Left kidney (tissue), 8 donors: ENCODE measurements at places on chromosomes 13 and 19.

GRCh38 chr19:49441210-49441959 is at the start of gene SLC17A7:
TSS of gene SLC17A7 (minus strand) at chr19:49441527. CDS start at chr19:49441379, 148 bp downstream.
- no peak for DNase-seq

- DNase-seq = no peak
Observed at GRCh38 chr13:91878491-91878890, 480.1 kb downstream of the GPC5 start.

GRCh38 chr19:2716275-2716650 is 4.9 kb downstream of the DIRAS1 start:
- DNase-seq = no peak

GRCh38 chr19:17405250-17406045 is at the start of gene BST2:
TSS of gene BST2 (minus strand) at chr19:17405630. CDS start at chr19:17405575, 55 bp downstream.
- no peak for DNase-seq

- no peak for DNase-seq
Observed at GRCh38 chr13:28117689-28118377, 17.5 kb upstream of the FLT3 start.

DNA sequence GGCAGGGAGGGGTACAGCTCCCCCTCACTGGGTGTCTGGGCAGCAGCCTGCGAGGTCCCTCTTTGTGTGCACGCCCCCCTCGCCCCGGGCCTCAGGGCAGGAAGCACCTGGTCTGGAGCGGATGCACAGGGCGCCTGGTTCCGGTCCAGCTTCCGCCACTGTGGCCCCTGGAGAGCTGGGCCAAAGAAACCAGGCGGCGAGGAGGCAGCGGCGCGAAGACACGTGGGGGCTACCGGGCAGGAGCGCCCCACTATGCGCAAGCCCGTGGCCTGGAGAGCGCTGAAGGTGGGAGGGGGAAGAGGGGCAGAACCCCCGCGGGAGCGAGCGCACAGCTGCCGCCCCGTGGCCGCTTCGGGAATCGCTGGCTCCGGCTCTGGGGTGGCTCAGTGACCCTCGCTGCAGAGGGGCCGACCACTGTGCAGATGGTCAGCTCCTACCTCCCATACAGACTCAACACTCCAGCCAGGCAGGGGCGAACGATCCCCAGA is 1.7 kb upstream of the LYL1 start:
- no peak for DNase-seq

- peak; percentile 24 for DNase-seq
Observed at GRCh38 chr19:50580970-50581634, 12.9 kb upstream of the LRRC4B start.

DNA sequence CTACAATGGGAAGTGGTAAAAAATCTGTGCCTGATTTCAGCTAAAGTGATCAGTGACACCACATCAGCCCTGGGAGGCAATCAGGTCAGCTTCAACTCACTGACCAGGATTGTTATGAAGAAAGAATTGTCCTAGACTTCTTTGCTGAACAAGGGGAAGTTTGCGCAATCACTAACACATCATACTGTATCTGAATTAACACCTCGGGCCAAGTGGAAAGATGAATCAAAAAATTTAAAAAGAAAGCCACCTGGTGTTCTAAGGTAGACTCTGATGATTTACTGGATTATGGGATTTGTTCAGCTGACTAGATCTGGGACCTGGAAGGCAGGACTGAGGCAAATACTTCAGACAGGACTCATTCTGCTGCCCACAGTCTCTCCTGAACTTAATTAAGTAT is 161.8 kb downstream of the DIAPH3 start:
- no peak for DNase-seq

- DNase-seq = no peak
Observed at GRCh38 chr13:101773062-101773461, 320.6 kb downstream of the ITGBL1 start.

- peak; percentile 55 for DNase-seq
Observed at GRCh38 chr19:28443361-28443760, 769.6 kb downstream of the UQCRFS1 start.

GRCh38 chr19:47758443-47758804 is 13.1 kb downstream of the NOP53 start:
- no peak for DNase-seq

DNA sequence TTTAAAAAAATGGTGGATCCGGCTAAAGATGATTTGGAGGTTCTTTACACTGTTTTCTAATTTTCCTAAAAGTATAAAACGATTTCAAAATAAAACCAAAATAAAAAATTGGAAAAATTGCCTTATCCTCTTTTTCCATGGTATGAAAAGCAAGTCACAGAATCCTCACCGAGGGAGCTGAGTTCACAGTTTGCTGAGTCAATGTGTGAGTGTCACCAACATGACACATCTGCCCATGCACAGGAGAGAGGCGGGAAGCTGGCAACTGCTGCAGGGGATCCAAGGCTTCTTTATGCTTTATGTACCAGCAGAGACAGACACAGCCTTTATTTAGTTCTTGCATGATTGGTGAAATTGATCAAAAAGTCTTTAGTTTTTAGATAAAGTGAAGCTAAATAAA is 157.8 kb downstream of the TNFSF13B start:
- no peak for DNase-seq

DNA sequence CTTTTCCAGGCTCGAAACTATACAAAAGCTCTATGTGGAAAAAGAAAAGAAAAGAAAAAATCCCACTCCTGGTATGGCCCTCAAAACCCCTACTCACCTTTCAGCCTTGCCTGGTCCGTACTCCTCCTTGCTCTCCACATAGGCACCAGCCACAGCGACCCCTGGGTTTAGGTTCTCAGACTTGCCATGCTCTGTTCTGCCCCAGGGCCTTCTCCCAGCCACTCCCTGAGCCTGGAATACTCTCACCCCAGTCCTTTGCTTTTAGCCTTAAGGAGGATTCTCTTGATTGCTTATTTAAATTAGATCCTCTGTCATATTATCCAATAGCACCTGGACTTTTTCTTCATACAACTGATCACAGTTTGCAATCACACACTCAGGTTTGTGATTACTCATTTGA is 522.5 kb downstream of the DIAPH3 start:
- no peak for DNase-seq

DNA sequence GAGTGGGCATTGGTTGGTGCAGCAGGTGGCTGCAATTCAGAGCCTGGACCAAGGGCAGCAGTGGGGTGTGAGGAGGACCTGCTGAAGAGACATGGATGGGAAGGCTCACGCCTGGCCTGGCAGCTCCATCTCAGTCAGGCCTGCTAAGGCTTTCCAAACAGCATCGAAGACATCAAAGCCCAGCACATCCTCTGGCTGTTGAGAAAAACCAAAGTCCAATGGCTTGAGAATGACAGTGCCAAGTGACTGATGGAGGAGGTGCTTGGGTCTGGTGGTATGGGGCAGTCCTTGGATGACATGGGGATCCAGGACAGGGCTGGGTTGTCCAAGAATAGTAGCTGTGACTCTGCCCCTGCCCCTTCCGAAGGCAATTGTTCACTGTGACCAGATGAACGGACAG is 19.0 kb upstream of the XPO4 start:
- no peak for DNase-seq
